Daoy (cell line): ENCODE measurements at places on chromosomes 3 and 15.

DNA sequence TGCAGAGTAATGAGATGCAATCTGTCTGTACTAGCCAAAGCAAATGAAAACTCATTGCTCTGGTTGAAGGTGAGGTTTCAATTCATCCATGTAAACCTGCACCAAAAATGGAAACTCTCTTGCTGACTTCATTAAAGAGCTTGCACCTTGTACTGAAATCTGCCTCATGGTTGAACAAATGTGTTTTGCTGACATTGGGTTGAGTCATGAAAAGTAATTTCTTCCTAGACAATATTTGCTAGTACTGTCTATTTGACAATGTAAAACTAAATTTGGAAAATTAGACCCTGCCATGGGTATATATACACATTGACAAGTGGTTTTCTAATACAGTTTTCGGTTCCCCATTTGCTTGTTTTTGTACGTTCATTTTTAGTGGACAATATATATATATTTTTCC is 33.3 kb downstream of the RYR3 start:
- no peak for DNase-seq

GRCh38 chr3:196894557-196895295 is 27.0 kb downstream of the SENP5 start:
- DNase-seq: no peak

DNA sequence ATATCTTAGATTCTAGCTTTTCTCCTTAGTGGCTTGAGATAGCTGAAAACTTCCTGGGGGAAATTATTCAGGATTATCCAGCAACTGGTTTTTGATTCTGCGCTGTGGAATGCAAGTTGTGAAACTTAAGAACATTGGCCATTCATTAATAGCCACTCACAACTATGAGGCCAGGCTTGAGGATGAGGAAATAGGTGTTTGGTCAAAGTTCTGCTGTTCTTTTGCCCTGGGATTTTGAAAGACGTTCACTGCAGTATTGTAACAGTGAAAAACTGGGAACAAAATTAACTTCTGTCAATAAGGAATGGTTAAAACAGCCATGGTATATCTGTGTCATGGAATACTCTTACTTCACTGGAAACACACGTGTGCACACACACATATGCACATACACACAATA is 44.1 kb downstream of the CTXND1 start:
- DNase-seq: no peak

- peak; percentile 70 for DNase-seq
Measured at GRCh38 chr15:99704444-99704838, 28.8 kb downstream of the LYSMD4 start.

- DNase-seq: no peak
Measured at GRCh38 chr3:172989373-172989772, 151.7 kb downstream of the SPATA16 start.

GRCh38 chr15:29071232-29071881 is 185.6 kb downstream of the APBA2 start:
- DNase-seq: no peak
